ENCODE measurements at places on chromosomes 5 and 9. TPM values are rescaled to one million over a fixed set of nuclear protein-coding genes. Genes with fewer than 3 reads are reported as not detected.

Gene OR13C9
- total RNA-seq, result not detected

Gene OLFML2A
- total RNA-seq, result 9.0 TPM

Gene FCN2
- not detected for total RNA-seq

Gene MAPKAP1
- 115 TPM for total RNA-seq

Gene FOXD4L6
- 0.20 TPM for total RNA-seq

Gene F12
- total RNA-seq, result 14.5 TPM

Gene PITX1
- total RNA-seq, result 27.8 TPM

Gene KIF2A
- 54.8 TPM for total RNA-seq

Gene ZBED3
- total RNA-seq, result 6.1 TPM

Gene PROB1
- total RNA-seq, result 2.9 TPM

Gene NOXA1
- total RNA-seq, result 22.8 TPM

Gene DPM2
- 65.5 TPM for total RNA-seq

Gene RANBP3L
- not detected for total RNA-seq

Gene ZNF462
- 3.2 TPM for total RNA-seq

DNA sequence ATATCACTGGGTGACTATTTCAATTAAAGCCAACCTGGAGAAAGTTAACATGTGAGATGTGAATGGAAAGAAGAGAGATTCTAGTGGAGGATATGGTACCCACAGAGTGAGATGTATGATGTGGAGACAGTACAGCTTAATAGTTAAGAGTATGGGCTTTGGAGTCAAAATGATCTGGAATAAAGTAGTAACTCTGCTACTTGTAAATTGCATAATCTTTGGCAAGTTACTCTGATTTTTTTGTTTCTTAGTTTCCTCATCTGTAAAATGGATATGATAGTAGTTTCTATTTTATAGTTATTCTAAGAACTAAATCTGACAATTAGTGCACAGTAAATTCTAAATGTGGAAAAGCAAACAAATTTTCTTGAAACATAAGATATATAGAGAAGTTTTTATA, 79.2 kb downstream of the ISOC1 start:
- DNase-seq, result no peak

DNA sequence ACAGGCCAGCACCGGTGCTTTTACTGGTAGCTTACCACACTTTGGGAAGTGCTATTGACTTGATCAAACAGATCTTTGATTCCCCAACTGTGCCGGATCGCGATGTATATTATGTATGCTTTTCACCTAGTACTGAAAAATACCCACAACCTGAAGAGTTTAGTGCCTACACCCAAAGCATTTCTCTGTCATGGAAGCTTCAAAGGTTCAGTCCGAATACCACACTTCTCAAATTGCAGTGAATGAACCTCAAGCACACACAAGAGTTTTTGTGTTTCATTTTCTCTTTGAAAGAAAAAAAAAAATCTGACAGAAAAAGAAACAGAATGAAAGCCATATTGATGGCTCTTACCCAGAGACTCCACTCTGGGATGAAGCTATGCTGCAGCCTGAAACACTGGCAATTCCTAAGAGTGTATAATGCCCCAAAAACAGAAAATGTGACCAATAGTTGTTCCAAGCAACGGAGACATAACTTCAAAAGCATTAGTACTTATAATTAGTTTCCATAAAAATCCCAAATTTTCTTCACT, 100.9 kb downstream of the EBF1 start:
- DNase-seq, result no peak

DNA sequence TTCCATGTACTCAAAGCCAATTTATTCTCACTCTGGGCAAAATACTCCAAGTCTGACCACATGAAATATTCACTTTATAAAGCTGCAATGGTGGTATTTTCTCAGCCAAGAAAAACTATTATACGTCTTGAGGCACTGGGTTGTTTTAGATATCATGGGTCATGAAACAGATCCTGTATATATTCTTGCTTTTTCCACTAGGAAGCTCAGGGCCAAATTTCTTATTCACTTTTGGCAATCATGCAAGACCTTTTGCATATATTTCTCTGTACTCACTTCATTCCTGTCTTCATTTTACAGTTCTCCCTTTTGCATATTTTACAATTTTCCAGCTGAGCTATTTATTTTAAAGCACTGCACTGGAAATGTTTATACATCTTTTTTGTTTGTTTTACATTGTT, 49.8 kb downstream of the GABBR2 start:
- DNase-seq, result no peak

- no peak for DNase-seq
Observed at GRCh38 chr9:7298123-7298522, 501.5 kb downstream of the DMAC1 start.

- DNase-seq, result peak; percentile 57
Observed at GRCh38 chr5:65927503-65928321, 1.3 kb downstream of the ERBIN start.

DNA sequence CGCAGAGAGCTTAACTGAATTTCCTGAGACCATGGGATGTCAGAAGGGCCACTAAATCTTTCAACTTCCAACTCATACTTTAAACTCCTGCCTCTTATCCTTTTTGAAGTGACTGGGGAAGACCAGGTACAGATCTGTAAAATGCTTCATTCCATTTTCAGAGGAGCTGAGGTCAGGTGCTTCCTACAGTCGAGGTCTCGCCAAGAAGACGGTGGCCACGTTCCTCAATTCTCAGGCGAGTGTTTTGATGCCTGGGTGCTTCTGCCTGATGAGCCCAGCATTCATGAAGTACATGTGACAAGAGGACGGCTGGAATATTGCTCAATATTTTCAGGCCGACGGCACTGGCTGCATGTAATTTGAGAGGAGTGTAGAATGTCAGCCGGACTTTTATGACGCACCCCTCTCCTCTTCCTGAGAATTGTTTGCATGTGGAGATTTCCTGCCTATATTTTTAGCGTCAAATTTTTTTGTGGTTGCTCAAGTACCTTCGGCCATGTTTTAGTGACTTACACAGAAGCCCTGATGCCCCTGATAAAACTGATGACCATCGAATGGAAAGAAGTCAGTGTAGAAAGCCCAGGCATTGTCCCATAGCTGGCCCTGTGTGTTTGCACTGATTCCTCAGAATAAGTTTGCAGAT, 38.8 kb upstream of the GLRX start:
- peak; percentile 71 for DNase-seq

GRCh38 chr9:72596451-72597180, 75.2 kb downstream of the TMC1 start:
- no peak for DNase-seq

GRCh38 chr5:19099195-19099594, 888.8 kb downstream of the CDH18 start:
- no peak for DNase-seq

DNA sequence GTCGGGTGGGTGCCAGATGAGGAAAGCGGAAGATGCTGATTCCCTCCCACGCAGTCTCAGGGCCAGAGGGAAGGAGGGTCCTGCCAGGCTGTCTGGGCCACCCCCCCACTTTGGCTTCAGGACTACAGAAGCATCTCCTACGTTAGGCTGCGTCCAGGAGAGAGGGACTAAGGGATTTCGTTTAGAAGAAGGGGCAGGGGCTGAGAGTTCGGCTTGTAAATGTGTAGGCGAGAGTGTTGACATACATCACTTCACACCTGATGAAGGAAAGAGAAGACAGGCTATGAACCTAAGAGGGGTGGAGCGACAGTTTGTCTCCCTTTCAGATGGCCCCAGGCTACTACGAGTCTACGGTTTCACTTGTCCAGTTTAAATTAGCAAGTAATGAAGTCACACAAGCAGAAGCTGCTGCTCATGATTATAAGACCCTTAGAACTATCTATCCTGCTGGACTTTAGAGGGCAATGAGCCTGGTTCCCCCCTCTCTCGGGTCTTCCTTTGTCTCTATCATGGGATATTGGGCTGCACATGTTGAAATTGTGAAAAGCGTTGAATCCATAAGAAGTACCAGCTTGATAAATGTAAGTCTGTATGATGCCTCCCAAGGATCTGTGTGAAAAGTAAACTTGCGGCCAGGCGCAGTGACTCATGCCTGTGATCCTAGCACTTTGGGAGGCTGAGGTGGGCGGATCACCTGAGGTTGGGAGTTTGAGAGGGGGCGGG, 193.0 kb downstream of the AOPEP start:
- peak; percentile 98 for DNase-seq

GRCh38 chr5:94941122-94941755, 322.8 kb downstream of the SLF1 start:
- DNase-seq, result no peak

DNA sequence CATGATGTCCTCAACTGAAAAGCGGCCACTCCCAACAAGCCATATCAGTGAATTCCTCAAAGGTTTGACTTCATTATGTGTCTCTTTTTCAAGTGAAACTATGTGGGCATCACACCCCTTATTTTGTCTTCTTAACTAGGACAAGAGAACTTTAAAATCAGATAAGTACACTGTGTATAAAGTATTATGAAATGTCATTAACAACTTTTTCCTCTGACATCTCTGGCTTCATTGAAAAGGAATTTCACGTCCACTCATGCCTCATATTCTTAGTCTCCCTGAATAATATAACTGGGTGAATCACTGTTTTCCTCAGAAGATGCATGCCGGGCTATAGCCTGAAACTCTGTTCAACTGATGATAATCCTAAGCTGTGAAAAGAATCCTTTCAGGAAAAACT, 415.8 kb downstream of the ACTL7B start:
- DNase-seq, result no peak

DNA sequence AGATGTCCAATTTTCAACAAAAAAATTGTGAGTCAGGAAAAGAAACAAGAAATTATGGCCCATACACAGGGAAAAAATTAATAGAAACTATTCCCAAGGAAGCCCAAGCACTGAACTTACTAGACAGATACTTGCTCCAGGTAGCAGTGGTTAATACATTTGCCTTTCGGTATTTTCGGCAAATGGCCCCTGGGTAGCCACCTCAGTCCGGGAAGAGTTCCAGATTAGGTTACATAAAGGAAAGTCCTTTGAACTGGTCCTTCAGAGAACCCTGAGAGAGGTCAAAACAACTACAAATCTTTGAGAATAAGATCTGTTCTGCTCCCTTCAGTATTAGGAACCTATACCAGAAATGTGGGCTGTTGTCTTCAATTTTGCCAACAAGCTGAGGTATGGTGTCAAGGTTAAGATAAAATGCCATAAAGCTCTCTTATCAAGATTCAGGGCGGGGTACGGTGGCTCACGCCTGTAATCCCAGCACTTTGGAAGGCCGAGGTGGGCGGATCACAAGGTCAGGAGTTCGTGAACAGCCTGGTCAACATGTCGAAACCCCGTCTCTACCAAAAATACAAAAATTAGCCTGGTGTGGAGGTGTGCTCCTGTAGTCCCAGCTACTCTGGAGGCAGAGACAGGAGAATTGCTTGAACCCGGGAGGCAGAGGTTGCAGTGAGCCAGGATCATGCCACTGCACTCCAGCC, 343.4 kb downstream of the CWC27 start:
- DNase-seq, result no peak

DNA sequence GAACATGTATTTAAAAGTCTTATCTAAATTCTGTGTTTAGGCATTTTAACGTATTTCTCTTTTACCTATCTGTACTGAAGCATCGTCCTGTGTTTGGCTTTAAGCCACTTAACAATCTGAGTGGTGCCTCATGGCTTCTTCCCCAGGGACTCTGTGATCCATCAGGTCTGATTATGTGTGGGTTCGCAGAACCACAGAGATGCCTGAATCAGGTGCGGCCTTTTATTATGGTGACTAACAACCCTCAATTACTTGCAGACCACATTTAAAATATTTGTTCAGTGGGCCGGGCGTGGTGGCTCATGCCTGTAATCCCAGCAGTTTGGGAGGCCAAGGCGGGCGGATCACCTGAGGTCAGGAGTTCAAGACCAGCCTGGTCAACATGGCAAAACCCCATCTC, 39.6 kb upstream of the SAP30L start:
- peak; percentile 56 for DNase-seq

- DNase-seq, result no peak
Observed at GRCh38 chr9:87894998-87895625, 12.4 kb downstream of the SPATA31E1 start.

- no peak for DNase-seq
Observed at GRCh38 chr5:170426786-170427185, 37.6 kb upstream of the KCNMB1 start.

DNA sequence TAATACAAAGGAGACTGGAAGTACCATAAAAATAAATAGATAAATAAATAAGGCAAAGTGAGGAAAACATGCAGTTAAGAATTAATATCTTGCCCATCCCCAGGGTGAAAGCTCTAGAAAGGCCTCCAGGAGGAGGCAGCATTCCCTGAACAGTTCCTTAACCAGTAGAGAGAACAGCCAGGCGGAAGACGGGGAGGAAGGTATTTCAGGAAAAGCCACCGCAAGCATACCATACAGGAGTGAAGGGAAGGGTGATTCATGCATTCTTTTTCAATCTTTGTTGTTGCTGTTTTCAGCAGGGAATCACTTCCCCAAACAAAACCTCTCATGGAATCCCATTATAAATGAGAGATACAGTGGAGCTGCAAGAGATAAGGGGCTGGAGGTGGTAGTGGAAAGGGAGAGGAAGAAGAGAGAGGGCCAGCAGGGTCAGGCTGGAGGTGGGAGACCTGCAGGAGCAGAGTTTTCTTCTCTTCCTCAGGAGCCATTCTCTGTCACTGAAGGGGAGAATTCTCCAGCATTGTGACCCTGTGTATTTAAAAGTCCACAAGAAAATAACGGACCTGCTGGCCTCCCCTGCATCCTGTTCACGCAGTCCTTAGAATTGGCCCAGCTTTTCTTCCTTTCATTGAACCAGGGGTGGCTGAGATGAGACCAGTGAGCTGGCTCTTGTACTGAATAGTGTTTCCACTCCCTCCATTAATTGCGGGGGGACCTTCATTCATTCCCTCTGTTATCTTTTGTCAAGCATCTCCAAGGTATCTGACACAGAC, 255.9 kb downstream of the FAM114A2 start:
- DNase-seq, result no peak

GRCh38 chr5:98402130-98402529, 371.3 kb upstream of the RGMB start:
- no peak for DNase-seq

DNA sequence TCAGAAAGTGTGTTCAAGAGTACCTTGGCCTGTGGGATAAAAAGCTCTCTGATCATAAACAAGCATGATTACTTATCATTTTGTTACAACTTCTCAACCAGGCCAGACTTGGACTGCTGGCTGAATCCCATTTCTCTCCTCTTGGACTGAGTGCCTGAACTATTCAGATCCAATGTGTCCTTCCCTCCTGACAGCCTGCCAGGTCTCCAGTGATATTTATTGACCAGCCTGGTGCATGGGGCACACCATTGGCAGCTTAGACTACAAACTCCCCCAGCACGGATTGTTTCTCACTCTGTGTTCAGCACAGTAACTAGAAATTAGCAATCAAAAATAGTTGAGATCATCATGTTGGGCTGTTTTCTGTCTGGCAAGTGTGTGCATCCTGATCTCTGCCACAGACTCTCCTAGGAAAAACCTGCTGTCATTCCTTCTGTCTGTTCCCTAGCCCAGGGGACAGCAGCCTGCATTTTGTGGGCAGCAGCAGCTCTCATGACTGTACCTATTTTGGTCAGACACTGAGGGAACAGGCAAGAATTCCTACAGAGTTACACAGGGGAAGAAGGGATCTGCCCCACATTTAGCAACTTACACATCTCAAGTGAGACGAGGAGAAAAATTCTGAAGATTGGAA, 348.1 kb downstream of the ADAMTS6 start:
- DNase-seq, result no peak

DNA sequence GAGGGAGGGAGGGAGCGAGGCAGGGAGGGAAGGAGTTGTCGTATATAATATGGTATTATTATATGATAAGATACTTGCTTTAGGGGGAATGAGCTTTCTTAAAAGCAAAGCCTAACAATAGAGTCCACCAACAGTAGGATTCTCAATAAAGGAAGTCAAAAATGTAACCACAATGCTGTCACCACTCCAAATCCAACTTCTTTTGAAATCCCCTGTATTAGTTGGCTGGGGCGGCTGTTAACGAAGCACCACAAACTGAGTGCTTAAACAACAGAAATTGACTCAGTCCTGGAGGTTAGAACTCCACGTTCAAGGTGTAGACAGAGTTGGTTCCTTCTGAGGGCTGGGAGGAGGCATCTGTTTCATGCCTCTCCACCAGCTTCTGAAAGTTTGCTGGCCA, 23.1 kb downstream of the GAS1 start:
- DNase-seq, result no peak
